ENCODE measurements at places on chromosomes 5 and 9. TPM values are rescaled to one million over a fixed set of nuclear protein-coding genes. Genes with fewer than 3 reads are reported as not detected.

The CDC20B gene
- total RNA-seq, result not detected

The SOWAHA gene
- total RNA-seq, result 0.63 TPM

- no peak for DNase-seq
Observed at GRCh38 chr9:121844098-121844497, 192.7 kb downstream of the DAB2IP start.

DNA sequence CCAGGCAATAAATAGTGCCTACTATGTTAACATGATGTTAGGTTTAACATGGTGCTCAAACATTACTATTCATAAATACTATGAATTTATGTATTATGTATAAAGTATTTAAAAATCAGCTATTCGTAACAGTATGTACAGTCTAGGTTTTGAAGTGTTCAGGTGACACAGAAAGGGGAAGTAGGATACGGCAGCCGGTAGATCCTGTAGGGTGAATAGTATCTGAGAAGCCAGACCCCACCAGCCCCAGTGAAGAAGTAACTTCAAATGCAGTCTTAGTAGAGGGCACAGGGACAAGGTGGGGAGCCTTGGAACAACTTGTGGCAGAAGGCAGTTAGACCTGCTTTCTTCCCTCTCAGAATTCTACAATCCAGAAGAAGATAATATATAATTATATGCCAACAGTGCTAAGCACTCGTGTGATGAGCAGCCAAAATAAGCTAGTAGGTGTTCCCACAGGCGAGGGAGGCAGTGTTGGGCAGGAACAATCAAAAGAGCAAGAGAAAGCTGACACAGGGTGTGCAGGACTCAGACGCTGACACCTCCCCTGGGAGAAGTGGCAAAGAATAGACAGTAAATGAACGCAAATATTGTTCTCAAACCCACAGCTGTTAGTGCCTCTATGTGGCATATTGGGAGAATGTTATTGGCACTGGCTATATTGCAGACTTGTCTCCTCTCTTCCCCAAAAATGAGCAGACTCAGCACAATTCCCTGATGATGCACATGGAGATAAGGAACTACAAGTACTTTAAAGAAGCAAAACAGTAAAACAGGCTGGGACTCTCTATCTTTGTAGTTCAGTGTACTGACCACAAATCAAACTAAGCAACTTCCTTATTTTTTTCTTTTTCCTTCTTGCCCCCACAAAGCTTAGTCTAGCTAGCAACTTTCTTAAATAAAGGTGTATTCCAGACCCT lies 4.6 kb downstream of the ZNF367 start:
- DNase-seq, result no peak

DNA sequence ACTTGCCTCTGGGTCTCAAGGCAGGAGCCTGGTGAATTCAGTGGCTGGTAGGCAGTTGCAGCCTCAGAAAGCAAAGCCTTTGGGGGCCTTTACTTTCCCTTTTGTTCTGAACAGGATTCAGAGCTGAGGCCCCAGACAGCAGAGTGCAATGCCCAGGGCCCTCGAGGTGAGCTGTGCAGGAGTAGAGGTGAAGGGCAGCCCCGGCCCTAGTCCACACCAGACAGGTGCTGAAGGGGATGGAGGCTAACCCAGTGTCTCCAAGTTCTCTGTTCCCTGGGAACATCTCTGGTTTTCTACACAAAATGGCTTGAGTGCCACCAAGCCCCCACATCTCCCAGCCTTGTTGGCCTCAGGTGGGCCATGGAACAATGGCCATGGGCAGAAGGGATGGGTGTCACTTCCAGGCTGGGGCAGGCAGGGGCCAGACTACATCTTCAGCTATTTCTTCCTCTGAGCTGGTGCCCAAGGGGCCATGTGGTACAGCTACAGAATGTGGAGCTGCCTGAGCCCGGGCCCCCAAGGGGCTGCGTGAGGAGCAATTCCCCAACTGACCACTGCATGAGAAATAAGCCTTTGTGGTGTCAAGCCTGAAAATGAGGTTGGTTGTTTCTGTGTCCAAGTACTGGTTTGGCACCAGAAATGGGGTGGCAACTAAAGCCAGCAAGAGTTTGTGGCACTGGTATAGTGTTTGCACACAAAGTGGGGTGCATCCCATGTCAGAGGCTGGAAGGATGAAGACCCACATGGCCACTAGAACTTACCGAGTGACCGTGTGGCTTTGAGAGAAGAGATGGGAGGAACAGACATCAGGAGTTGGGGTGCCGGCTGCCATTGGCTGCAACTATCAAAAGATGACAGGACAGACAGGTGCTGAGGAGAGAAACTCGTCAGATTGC lies 57.8 kb downstream of the BARX1 start:
- DNase-seq, result no peak

DNA sequence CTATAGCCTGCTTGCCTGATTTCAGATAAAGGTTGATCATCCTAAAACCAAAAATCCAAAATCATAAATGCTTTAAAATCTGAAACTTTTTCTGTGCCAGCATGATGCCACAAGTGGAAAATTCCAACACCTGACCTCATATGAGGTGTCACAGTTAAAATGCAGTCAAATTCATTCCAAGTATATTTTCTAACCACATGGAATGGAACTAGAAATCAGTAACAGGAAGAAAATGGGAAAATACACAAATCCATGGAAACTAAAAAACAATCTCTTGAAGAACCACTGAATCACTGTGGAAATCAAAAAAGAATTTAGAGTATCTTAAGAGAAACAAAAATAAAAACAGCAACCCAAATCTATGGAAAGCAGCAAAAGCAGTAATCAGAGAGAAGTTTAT lies 297.5 kb upstream of the COX7C start:
- DNase-seq, result no peak

DNA sequence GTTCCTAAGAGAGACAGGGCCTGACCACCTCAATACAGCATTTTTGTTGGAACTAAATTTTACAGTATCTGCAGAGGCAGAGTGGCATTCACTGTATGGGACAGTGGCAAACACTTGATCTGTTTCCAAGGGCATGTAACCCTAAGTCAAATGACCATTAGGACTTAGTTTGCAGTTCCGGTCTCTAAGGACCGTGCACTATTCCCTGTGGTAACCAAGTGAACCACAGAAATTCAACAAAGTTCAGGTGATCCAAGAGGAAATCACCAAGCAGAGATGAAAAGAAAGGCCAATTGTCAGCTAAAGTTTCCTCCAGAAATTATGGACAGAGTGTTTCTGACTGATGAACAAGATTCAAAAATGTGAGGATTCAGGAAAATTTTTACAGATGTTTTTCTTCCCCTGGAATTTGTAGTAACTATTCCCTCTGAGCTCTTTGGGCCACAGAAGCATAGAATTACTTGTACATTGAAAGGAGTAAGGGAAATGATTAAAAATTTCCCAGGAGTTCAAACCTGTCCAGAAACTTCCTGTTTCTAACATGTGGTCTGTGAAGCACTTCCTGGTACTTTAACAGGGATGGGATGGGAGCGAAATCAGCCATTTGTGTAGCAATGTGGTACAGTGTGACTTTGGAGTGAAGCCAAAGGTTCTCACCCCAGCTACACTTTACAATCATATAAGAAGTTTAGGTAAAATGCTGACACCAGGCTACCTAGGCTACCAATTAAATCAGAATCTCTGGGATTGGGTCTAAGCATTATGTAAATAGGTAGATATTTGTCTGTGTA lies 266.1 kb upstream of the MAP3K1 start:
- no peak for DNase-seq

DNA sequence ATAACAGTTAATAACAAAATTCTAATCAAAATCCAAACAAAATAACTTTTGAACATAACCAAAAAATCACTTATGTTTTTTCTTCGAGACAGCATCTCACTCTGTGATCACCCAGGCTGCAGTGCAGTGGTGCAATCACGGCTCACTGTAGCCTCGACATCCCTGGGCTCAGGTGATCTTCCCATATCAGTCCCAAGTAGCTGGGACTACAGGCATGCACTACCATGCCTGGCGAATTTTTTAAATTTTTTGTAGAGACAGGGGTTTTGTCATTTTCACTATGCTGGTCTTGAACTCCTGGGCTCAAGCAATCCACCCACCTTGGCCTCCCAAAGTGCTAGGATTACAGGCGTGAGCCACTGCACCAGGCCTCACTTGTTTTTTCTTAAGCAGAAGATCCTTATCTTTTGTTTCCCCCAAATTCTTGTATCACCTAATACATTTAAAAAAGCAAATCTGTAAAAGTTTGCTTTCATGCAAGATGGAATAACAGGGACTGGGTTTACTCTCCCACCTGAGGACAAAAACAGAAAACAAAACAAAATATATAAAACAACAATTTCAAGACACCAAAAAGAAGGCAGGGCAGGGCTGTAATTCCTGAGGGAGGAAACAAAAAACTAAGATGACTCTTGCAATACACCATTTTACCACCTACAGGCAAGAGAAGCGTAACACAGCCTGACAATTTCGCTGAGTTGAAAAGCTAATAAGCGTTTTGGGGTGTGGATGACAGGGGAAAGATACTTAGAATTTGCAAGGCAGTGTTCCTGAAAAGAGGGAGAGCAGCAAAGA lies 71.4 kb downstream of the RAPGEF6 start:
- DNase-seq, result no peak

Data from thoracic aorta (tissue), 2 donors.